NB4 (cell line): ENCODE measurements at places on chromosomes 11 and 22.

DNA sequence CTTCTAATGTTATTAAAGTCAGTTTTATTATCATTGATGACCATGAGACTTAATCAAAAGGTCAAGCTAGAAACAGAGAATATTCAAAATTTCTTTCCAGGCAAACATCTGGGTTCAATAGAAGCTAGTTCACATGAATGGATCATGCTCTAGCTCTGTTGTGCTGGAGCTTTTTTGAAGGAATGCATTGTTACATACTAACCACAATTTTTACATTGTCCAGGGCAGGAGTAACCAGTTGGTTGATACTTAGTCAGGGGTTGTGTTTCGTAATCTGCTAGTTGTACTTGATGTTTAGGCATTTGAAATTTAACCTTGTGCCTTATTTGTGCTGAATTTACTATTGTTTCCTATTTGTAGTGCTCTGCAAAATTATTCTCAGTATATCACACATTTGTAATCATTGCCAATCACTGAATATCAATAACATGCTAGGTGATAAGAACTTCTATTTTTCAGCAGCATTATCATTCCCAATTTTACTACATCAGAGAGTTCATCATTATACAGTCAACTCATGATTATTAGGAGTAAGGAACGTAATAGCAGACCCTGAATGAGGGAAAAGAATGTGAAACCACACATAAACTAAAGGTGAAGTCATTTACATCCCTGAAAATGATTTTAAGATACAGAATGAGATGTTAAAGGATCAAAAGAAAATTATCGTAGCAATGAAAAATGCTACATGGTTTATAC is 23.2 kb downstream of the NF2 start:
- peak; percentile 45 for DNase-seq

DNA sequence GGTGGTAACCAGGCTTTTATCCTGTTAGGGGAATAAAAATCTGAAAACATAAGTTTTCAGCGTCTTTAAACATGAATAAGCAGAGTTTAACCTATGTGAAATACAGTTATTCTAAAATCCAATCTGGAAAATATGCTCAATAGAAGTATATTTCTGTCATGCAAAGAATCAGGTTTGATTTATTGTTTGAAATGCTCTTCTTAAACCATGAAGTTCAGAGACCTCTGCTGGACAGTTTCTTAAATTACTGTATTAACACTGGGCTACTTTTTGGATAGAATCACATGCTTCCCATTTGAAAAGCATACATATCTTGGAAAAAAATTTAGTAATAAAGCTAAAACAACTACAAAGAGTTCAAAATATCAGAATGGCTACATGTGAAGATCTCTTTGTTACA is 25.4 kb downstream of the APIP start:
- DNase-seq: peak; percentile 35

DNA sequence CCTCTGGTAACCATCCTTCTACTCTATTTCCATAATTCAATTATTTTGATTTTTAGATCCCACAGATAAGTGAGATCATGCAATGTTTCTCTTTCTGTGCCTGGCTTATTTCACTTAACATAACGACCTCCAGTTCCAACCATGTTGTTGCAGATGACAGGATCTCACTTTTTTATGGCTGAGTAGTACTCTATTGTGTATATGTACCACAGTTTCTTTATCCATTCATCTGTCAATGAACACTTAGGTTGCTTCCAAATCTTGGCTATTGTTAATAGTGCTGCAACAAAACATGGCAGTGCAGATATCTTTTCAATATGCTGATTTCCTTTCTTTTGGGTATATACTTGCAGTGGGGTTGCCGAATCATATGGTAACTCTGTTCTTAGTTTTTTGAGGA is 286.4 kb upstream of the C11orf87 start:
- no peak for DNase-seq

DNA sequence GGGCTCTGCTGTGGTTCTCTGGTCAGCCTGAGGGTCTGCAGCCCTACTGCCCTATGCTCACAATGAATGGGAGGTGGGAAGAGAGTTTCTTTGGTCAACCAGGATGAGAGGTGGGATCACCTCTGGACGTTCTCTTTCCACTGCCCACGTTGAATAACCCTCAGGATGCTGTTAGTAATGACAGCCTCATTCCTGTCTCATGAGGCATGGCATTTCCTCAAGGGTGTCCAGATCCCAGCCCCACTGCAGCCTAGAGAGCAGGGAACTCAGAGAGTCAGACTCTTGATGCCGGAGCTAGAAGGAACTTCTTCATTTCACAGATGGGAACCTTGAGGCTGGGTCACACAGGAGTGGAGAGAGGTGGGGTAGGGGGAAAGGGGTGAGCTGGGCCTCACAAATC is 196.0 kb downstream of the CEP164 start:
- no peak for DNase-seq

GRCh38 chr11:120510406-120511115 is 987 bp upstream of the GRIK4 start:
- DNase-seq: no peak

DNA sequence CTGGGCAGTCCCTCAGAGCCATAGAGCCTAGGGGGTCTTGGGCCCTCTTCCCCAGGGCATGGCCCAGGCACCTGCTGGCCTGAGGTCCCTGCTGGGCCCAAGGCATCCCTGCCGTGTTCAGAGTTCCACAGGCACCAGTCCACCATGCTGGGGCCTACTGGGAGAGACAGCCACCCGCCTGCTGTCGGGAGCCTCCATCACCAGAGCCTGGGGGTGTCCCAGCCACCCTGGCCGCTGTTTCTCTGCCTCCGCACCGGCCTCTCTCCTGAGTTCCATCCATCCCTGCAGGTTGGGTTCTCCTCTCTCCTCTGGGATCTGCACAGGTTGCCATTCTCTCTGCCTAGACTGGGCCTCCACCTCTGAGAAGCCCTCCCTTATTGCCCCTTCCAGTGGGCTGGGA is 68.6 kb downstream of the KCNQ1 start:
- DNase-seq: no peak

DNA sequence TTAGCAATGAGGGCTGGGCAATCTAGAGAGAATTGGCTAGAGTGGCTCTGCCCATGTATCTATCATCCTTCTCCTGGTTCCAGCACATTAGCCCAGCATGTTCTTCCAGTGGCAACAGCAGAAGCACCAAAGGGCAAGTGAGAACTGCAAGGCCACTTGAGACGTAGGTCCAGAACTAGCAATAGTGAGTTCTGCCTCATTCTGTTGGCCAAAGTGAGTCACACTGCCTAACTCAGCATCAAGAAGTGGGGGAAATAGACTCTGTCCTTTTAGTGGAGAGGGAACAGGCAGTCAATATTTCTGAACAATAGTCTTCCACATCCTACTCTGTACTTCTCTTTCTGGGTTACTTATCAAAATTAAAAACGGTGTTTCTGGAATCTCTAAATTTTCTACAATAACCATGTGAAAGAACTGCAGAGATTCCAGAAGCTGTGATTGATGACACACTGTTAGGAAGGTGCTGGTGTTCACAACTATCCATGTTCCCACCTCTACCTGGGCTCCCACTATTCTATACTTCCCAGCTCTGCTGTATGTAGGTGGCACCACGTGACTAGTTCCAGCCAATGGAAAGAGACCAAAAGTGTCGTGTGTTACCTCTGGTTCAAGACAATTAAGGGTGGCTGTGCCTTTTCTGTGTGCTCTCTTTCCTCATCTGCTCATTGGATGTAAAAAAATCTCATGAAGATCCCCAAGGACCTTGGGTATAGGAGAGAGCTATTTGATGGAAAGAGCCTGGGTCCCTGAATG is 23.4 kb upstream of the GRK3 start:
- no peak for DNase-seq

DNA sequence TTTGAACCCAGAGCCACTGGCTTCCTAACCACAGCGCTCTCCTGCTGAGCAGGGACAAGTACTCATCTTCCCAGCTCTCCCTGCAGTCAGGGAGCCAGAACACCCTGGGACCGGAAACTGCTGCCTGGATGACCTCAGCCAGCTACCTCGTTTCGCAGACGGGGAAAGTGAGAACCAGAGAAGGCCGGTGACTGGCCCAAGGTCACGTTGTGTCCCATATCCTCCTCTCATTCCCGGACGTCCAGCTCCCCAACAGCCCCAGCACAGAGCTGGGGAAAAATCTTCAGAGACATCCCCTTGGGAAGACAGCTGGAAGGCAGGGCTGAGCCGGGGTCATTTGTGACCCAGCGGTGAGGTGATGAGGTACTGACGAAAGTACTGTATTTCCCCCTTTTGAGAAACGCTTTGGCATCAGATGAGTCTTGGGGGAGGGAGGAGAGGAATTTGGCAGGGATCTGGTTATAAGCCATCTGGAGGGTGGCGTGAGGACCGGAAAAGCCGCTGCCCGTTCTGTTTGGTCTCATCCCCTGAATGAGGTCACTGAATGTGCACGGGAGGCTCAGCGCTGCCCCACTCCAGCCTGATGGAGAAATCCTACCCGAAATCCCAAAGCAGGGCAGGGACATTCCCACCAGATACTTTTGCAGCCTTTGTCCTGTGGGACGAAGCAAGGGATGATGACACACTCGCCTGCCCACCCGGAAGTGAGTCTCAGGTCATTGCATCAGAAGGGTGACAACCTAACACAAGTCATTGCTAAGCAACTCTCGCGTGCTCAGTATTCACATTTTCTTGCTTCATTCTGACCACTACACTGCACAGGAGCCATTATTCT is 41.1 kb downstream of the LIF start:
- peak; percentile 82 for DNase-seq

DNA sequence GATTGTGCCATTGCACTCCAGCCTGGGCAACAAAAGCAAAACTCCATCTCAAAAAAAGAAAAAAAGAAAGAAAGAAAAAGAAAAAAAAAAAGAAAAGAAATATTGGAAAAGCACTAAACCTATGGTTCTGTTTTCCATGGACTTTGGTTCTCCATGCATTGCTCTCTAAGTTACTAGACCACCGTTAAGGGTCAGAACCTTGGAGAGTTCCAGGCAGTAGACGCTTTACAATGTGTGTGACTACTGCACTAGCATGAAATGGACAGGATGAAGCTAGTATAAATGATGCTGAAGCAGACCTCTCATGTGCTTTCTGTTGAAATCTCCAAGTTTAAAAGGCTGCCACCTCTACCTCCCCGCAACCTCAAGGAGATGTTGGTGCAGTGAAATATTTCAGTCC is 63.5 kb downstream of the SIK2 start:
- peak; percentile 52 for DNase-seq

GRCh38 chr22:36862251-36863242 is 1.7 kb downstream of the NCF4 start:
- peak; percentile 90 for DNase-seq

- no peak for DNase-seq
Measured at GRCh38 chr11:70889411-70889810, 363.0 kb downstream of the SHANK2 start.

GRCh38 chr22:46914916-46915894 is 152.8 kb downstream of the TBC1D22A start:
- DNase-seq: no peak

GRCh38 chr11:13603661-13604060 is 64.8 kb upstream of the FAR1 start:
- no peak for DNase-seq

DNA sequence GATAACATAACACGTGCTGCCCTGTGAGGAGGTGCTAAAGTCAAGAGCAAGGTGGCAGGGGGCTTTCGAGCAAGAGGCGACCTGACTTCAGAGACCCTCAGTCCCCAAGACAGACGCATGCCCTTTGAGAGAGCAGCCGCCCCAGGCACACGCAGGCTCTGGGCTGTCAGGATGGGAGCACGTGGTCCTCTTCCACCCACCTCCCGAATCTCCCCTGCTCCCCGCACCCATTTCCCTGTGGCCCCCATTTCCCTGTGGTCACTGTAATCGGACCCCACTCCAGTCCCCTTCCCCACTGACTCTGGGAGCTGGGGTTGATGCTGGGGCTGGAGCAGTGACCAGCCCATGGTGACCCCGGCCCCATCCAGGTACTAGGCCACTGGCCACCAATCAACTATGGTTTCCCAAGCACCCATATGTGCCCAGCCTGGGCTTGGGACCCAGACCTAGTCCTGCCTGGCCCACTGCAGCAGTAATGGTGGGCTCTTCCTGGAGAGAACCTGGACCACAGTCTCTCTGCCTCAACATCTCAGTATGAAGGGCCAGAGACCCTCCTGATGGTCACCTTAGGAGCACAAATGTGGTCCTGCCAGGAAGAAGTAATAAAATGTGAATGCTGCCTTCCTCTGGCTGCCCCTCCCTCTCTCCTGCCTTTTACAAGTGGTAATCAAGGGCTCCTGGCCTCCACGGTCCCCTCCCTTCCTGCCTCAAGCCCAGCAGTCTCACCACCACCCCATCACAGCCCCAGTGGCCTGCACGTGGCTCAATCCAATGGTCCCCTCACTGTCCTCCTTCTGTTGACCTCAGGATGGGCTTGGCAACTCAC is 39.0 kb downstream of the IGLL5 start:
- DNase-seq: peak; percentile 45

GRCh38 chr22:38824585-38824984 is 19.2 kb downstream of the NPTXR start:
- peak; percentile 78 for DNase-seq

- DNase-seq: no peak
Measured at GRCh38 chr22:32331236-32331917, 26.3 kb upstream of the RFPL3 start.

GRCh38 chr11:72436661-72437060 is 2.3 kb upstream of the CLPB start:
- DNase-seq: no peak

DNA sequence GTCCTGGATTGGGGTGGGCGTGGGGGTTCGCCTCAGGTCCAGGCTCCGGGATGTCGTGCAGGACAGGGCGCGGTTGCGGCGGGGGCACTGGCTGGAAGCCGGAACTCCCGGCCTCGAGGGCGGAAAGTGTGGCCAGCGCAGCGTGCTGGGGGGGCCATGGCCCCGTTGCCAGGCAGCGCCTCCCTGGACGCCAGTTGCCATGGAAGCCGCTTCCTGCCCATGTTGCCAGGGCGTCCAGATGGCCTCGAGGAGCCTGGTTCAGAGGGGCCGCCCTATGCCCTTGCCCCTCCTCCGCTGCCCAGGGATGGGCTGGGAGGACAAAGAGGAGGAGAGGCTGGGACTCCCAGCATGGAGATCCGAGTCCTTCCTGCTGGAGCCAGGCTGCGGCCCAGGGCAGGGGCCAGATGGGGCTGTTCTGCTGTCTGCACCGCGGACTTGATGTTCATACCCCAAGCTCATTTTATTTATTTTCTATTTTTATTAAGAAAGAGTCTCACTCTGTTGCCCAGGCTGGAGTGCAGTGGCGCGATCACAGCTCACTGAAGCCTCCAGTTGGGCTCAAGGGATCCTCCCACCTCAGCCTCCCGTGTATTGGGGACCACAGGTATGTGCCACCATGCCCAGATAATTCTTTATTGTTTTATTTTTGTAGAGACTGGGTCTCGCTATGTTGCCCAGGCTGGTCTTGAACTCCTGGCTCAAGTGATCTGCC is 4.6 kb upstream of the CCDC188 start:
- peak; percentile 69 for DNase-seq

DNA sequence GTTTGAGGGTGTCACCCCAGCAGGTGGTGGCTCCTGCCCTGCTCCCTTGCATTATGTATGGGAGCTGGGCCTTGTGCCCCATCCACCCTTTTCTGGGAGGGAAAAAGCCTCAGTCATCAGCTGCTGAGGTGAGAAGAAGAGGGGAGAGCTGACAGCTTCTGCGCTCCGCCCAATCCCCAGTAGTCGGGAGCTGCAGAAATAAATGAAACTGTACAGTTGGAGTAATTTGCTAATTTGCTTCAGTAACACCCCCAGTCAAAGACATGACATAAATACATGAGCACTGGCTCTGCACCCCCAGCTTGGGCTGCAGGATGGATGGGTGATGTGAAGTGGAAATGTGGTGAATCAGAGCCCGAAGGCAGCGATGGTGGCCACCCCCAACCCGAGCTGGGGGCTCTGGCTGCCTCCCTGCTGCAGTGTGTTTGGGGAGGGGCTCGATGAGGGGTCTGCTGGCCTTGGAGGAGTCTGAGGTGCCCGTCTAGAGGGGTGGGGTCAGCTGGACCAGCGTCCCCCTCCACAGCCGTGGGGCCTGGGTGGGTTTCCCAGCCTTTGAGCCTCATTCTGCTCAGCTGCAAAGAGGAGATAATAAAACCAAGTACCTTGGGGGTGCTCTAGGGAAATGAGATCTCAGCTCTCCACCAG is 59.2 kb downstream of the MPPED1 start:
- DNase-seq: no peak
